ENCODE measurements at places on chromosomes 12 and 14. TPM values are rescaled to one million over a fixed set of nuclear protein-coding genes. Genes with fewer than 3 reads are reported as not detected.

- peak; percentile 44 for DNase-seq
Measured at GRCh38 chr14:80216818-80217217, 5.5 kb upstream of the DIO2 start.

IFNG-AS1 gene
- not detected for total RNA-seq

TMEM63C gene
- not detected for total RNA-seq

DNA sequence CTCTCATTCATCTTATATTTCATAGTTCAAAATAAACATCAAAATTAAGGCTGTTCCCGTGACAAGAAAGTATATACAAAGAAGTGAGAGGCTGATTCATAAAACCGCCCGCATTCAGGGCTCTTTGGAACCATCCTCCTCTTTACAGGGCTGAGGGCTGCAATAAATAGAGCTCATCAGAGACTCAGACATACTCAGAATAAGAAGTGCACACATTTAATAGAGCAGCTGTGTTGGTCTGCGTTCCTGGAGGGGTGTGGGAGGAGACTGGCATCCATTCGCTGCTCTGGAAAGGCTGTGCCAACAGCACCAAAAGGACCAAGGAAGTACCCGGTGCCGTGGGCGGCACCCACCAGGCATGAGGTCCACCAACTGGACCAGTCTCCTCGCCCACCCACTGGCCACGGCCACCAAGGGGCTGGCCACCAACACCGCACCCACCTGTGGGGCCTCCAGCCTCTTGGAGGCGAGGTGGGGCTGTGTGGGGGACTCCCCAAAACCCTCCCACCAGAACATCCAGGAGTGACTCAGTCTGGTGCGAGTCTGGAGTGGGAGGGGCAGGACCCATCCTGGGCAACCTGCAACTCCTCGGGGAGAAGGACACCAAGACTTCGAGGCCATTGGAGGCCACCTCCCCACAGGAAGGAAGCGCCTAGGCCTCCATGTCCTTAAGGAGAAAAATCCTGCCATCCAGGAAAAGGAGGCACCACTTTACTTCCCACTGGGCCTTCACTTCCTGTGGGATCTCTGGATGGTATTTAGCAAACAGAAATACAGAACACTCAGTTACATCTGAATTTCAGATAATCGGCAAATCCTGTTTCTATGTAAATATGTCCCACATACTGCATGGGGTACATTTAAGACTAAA, 32.7 kb downstream of the VCPKMT start:
- no peak for DNase-seq

- DNase-seq, result no peak
Measured at GRCh38 chr12:11793921-11794710, 144.6 kb downstream of the ETV6 start.

GRCh38 chr14:68261092-68261842, 441.7 kb downstream of the RAD51B start:
- no peak for DNase-seq

DNA sequence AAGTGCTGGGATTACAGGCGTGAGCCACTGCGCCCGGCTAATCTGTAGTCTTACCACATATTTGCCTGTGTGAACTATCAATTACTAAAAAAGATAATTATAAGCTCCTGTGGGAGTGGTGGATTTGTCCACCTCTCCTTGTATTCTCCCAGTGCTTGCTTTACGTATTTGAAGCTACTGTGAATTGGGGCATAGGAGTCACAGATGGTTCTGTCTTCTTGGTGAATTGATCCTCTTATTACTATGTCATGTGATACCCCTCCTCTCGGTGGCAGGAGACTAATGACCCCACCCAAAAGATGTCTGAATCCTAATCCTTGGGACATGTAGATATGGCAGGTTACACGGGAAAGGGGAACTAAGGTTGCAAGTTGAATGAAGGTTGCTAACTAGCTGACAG, 11.8 kb downstream of the GPR132 start:
- DNase-seq, result no peak

SOCS2 gene
- 3.9 TPM for total RNA-seq

TGM1 gene
- 2.5 TPM for total RNA-seq

GRCh38 chr12:32893458-32893857, 3.1 kb downstream of the PKP2 start:
- no peak for DNase-seq

GRCh38 chr12:52285851-52286530, 5.3 kb downstream of the KRT81 start:
- no peak for DNase-seq

- DNase-seq, result peak; percentile 52
Measured at GRCh38 chr12:67942724-67943123, 46.5 kb upstream of the IFNG-AS1 start.

- no peak for DNase-seq
Measured at GRCh38 chr14:87632796-87633195, 360.2 kb downstream of the GALC start.

CLEC6A gene
- not detected for total RNA-seq

EIF4B gene
- total RNA-seq, result 468 TPM
